ENCODE measurements at places on chromosomes 2 and 18.

DNA sequence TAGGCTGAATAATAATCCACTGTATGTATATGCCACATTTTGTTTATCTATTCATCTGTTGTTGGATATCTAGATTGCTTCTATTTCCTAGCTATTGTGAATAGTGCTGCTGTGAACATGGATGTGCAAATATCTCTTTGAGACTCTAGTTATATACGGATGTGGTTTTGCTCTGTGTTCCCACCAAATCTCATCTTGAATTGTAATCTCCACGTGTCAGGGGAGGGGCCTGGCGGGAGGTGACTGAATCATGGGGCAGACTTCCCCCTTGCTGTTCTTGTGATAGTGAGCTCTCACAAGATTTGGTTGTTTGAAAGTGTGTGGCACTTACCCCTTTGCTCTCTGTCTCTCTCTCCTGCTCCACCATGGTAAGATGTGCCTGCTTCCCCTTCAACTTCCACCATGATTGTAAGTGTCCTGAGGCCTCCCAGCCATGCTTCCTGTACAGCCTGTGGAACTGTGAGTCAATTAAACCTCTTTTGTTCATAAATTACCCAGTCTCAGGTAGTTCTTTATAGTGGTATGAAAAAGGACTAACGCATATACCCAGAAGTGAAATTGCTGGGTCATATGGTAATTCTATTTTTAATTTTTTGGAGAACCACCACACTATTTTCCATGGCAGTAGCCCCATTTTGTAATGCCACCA lies 86.1 kb upstream of the UPP2 start:
- DNase-seq, result no peak

- DNase-seq, result no peak
These were observed 33.0 kb upstream of the GATA6 start for GRCh38 chr18:22136395-22136794.

- peak; percentile 59 for DNase-seq
These were observed at the start of gene ABI2 for GRCh38 chr2:203327901-203328759. ABI2 (plus strand) TSS chr2:203328394; CDS start chr2:203328515, 121 bp downstream.

DNA sequence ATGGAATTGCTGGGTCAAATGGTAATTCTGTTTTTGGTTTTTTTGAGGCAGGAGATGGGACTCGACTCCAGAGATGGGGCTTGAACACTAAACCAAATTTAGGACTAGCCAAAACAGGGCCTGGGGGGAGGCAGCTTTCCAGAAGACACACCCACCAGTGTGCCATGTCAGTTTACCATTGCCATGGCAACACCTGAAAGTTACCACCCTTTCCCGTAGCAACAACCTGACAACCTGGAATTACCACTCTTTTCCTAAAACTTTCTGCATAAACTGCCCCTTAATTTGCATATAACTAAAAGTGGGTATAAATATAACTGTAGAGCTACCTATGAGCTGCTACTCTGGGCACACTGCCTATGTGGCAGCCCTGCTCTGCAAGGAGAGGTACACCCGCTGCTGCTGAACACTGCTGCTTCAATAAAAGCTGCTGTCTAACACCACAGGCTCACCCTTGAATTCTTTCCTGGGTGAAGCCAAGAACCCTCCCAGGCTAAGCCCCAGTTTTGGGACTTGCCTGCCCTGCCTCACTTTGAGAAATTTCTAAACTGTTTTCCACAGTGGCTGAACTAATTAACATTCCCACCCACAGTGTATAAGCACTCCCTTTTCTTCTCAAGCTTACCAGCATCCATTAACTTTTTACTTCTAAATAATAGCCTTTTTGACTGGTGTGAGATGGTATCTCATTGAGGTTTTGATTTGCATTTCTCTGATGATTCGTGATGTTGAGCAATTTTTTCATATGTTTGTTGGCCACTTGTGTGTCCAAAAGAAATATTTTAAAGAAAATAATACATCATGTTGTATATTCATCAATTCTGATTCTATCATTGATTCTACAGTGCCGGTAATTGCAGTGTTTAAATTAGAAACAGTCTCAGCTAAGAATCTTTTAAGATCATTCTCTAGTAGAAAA lies 10.6 kb downstream of the CDK15 start:
- no peak for DNase-seq

- DNase-seq, result no peak
These were observed 3.1 kb upstream of the INPP5D start for GRCh38 chr2:233056961-233057605.

DNA sequence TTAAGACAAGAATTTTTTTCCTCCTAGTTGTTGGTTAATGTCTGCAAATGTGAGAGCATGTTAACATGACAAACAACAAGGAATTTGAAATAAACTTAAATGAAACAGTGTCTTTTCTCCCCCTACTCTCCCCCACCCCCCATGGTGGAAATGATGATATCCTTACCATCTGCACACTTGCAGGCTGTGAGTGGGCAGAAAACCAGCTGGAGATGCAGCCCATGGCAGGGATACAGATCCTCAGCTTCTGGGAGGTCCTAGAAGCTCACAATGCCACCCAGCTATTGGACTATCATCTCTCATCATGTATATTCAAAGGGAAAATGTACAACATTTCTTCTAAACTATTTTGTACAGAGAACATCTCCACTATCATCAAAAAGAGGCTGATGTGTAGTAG lies 196.8 kb downstream of the SLC8A1 start:
- no peak for DNase-seq

GRCh38 chr18:7566567-7567473 lies at the start of gene PTPRM:
PTPRM (plus strand) TSS chr18:7567316; CDS start chr18:7567819, 503 bp downstream.
- DNase-seq, result peak; percentile 34

GRCh38 chr2:26241928-26242436 lies 2.5 kb downstream of the HADHA start:
- no peak for DNase-seq

- DNase-seq, result no peak
These were observed 80.4 kb downstream of the TGFA start for GRCh38 chr2:70473101-70473722.

DNA sequence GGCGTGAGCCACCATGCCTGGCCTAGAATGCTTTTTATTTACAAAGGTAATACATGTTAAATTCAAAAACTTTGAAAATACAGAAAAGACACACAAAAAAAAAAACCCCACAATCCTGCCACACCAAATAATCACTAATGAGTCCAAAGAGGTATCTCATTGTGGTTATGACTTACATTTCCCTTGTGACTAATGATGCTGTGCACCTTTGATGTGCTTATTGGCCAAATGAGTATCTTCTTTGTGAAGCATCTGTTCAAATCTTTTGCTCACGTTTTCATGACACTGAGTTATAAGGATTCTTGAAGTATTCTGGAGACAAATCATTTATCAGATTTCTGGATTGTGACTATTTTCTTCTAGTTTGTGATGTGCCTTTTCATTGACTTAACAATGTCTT lies 6.4 kb upstream of the NLRC4 start:
- DNase-seq, result no peak

DNA sequence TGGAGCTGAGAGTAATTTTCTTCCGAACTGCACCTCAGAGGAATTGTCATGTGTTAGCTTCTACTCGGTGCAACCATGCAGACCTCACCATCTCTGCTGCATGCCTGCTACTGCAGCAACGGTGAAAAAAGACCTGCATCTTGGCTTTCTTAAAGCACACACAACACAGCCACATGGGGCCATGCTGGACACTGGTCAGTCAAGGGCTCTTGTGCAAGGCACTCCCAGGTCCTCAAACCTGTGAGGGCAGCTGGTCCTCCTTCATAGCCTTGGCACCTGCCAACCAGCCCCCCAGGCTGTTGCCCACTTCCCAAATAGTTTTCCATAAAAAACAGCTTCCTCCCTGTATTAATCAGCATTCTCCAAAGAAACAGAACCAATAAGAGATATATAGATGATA lies 113.5 kb upstream of the TEX51 start:
- DNase-seq, result no peak

GRCh38 chr2:131056932-131057287 lies 36.4 kb downstream of the FAM168B start:
- DNase-seq, result no peak

GRCh38 chr2:29751390-29751789 lies 170.0 kb downstream of the ALK start:
- no peak for DNase-seq

DNA sequence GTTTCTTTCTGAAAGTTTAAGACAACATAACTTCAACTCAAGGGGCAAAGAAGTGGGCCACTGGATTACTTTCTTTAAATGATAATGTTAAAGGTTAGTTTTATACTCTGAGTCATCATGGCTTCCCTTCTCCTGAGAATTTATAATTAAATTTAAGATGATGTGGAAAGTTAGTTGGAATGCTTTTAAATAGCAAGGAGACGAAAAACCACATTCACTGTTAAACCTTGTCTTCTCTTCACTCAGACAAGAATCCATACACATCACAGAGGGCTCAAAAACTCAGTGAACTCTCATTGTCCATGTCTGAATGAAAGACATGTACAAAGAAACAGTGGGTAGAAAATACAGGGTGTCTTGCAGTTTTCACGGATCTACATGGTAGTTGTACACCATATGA lies 65.6 kb downstream of the COL5A2 start:
- no peak for DNase-seq

GRCh38 chr18:79983793-79984192 lies 4.6 kb downstream of the TXNL4A start:
- DNase-seq, result no peak

DNA sequence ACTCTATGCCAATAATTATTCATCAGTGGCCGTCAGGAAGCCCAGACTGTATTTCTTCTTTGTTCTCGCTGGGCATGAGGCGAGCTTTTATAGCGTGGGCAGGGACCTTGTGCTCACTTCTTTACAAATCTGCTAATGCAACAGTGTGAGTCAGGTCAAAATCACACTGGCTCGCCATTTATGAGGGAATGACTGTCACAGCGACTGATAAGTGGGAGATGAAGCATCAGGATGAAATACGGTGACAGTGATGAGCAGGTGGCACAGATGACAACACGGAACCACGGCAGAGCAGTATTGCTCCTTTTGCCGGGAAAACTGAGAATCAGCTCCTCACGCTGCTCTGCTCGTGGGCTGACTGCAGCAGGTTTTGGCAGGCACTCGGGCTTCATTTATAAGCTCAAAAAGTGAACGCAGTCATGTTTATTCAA lies 20.5 kb downstream of the TYMS start:
- no peak for DNase-seq

GRCh38 chr2:98205889-98206288 lies 118.9 kb downstream of the VWA3B start:
- no peak for DNase-seq

- no peak for DNase-seq
These were observed 100.9 kb downstream of the ZNF521 start for GRCh38 chr18:25251068-25251467.

- no peak for DNase-seq
These were observed 266.6 kb downstream of the ACTR3 start for GRCh38 chr2:114156366-114157056.

GRCh38 chr2:64230540-64230939 lies 86.3 kb upstream of the PELI1 start:
- no peak for DNase-seq

DNA sequence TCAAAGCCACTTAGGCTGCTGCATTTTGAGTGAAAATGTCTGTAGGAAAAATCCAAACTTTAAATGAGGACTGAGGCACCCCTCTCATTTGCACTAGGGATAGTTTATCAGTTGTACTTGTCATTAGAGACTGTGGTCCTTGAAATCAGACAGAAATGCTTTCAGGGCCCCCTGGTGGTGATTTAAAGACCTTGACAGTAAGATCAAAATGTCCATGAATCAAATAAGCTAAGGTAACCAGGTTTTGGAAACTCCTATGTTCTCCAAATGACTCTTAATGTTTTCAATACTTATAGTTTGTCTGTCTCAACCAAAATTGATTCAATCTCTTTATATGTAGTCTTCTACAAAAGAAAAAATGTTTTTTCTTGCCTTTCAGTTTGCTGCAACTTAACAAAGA lies 28.8 kb upstream of the DDX18 start:
- DNase-seq, result peak; percentile 7

GRCh38 chr18:79200546-79201268 lies 131.5 kb downstream of the ATP9B start:
- DNase-seq, result peak; percentile 16

- no peak for DNase-seq
These were observed 45.9 kb upstream of the ITGA6 start for GRCh38 chr2:172381275-172382027.

DNA sequence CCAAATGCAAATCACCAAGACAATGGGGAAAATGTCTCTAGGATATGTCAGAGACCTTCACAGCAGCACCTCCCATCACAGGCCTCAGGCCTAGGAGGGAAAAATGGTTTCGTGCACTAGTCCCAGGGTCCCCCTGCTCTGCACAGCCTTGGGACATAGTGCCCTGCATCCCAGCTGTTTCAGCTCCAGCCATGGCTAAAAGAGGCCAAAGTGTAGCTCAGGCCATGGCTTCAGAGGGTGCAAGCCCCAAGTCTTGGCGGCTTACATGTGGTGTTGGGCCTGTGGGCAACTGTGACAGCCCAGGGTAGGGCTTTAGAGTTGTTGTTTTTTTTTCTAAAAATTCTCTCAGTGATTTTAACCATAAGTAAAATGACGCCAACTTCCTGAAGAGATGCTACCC lies 25.5 kb upstream of the SOCS6 start:
- no peak for DNase-seq

DNA sequence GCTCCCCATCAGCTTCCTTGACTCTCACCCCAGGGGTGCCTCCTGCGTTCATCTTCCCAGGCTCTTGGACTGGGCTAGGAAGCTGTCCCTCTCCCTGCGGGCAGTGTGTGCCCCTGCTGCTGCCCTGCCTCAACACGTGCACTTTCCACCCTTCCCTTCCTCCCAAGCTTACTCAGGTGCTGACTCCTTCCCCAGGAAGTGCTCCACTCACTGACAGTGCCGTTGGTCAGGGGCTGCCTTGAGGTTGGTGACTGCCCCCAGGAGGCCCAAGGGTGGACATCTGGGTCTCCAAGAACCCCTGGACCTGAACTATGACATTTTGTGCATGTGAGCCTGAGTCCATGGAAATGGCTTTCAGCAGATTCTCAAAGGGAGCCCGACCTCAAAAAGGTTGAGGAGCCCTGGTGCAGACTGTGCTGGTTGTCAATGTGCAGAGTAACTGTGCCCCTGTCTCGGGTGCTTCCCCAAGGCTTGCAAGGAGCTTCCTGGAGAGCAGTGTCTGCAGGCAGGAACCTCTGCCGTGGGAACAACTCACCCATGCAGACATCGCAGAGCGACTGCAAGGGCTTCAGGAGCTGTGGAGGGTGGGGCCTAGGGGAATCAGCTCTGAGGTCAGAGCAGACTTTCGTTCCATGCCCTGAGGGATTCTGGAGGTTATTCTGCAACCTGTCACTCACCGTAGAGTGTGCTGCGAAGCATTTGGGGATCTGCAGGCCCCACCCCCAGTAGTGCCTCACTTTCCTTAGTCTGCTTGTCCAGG lies 116.5 kb upstream of the MCFD2 start:
- no peak for DNase-seq

DNA sequence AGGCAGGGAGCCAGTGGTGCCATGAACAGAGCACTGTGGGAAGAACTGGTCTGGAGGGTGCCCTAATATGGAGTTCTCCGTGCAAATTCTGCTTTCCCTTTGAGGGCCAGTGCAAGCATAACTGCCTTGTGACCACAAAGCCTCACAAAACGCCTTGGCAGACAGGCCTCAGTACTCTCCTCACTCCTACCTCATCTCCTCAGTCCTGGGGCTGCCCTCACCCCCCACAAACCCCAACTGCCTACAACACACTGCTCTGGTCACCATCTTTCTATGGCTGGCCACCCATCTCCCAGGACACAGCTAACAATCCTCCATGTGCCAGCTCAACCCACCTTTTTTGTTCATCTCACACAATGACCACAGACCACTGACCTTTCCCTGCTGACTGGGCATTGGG lies 8.9 kb downstream of the COX5B start:
- no peak for DNase-seq

- no peak for DNase-seq
These were observed 47.3 kb downstream of the TMEM17 start for GRCh38 chr2:62458671-62459081.

Measured in stimulated activated CD4-positive, alpha-beta T cell treated with anti-CD3 and anti-CD28 coated beads, Interleukin-4, amount 100 ng/mL, for 4 hours (primary cell).